ENCODE measurements at places on chromosomes 12 and 14.

- DNase-seq = no peak
These were observed 5.8 kb downstream of the MARK3 start for GRCh38 chr14:103391048-103391447.

GRCh38 chr12:130145731-130146130, 16.5 kb upstream of the FZD10 start:
- DNase-seq = no peak

DNA sequence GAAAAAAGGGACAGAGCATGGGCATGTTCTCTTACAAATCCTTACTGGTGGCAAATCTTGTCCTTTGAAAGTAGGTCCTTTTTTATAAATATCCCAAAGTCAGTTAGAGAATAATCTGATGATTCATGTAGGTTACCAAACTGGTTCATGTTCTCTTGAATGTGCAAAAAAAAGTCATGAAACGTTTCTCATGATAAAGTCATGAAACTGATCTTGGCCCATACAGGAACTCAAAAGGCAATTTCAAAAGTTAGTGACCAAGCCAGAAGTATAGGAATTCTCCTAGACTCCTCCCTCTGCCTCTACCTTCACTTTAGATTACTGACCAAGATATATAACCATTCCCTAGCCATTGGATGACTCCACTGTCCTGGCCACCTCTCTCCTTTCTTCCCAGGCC, 27.3 kb upstream of the SPTSSA start:
- no peak for DNase-seq

DNA sequence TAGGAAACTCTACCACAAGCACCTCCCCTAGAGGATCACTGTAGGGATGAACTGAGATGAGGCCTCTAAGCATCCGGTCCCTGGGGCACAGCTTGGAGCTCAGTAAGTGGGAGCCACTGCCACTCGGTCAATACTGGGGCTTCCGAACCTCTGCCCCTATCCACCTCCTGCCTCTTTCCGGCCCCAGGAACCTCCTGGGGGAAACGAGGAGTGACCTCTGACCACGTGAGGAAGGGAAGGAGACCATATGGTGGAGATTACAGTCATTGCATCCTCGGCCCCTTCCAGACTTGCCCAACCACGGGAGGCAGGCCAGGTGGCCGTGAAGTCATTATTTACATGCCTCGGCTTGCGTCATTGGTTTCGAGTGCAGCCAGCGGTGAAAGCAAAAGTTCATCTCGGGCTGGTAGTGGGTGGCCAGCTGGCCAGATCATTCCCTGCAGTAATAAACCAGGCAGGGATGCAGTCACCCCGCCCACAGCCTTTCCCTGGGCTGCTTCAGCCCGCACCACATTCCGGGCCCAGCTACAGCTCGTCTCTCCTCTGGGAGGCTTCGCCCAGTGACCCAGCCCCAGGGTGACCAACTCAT, 65.4 kb downstream of the C14orf132 start:
- DNase-seq = no peak

- no peak for DNase-seq
These were observed 118.6 kb upstream of the MYL2 start for GRCh38 chr12:111038941-111039340.

GRCh38 chr14:91415794-91416743, 1.6 kb downstream of the CCDC88C start:
- DNase-seq = peak; percentile 57

DNA sequence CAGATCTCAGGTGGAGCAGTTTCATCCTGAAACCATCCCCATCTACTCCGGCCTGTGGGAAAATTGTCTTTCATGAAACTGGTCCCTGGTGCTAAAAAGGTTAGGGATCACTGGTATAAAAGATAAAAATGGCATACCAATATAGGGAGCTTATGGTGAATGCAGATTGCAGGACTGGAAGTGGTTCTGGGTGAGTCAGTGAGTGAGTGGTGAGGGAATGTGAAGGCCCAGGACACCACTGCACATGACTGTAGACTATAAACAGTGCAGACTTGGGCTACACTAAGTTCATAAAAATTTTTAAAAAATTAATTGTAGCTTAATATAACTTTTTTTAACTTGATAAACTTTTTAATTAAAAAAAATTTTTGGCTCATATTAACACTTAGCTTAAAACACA, 67.0 kb upstream of the RD3L start:
- DNase-seq = no peak
